ENCODE measurements at places on chromosomes 6 and 20. TPM values are rescaled to one million over a fixed set of nuclear protein-coding genes. Genes with fewer than 3 reads are reported as not detected.

- DNase-seq, result no peak
These were observed 504.0 kb upstream of the ARID1B start for GRCh38 chr6:156273065-156273711.

DNA sequence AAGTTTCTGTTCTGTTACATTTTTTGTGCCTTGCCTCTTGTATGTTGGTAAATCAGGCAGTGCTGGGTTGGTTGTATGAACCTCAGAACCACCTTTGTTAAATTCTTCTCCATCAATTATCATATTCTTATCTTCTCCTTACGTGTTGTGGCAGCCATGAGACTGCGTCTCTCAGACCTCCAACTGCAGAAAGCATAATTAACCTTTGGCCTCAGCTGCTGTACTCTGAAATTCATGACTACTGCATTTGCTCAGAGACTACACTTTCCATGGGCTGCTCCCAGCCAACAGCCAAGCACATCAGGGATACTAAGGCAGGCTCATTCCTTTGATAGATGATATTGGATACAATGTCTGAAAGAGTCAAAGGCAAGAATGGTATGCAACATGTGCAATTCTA, 15.1 kb upstream of the SNX3 start:
- no peak for DNase-seq

DNA sequence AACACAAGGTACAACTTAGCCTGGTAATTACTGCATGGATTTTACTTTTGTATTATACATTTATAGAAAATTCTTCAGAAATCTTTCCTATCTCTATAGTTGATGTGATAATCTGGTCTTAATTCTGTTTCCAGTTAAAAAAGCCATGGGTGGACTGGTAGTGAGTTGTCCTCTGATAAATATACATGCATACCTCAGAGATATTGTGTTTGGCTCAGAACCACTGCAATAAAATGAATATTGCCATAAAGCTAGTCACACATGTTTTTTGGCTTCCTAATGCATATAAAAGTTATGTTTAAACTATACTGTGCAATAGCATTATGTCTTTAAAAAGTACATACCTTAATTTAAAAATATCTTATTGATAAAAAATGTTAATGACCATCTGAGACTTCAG, 708.6 kb upstream of the MARCKS start:
- no peak for DNase-seq

- DNase-seq, result no peak
These were observed 144.7 kb upstream of the FBXL4 start for GRCh38 chr6:99092461-99092860.

- DNase-seq, result no peak
These were observed 295.2 kb downstream of the EPHA7 start for GRCh38 chr6:93124006-93124632.

DNA sequence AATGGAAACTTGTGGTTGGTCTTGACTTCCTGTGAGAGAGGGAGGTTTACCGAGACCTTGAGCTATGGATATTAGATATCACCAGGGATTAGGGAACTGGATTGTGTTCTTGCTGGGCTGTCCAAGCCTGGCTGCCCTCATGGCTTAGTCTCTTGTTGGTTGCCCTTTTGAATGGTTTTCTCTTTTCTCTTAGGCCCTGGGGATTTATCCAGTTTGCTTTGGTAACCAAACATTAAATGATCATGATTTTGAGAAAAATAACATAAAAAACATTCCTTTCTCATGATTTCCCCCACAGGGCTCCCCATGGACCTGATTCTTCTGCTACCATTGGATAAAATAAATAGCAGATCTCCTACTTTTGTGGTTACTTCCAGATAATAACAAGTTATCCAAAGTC, 306.4 kb upstream of the RNF217 start:
- DNase-seq, result no peak

DNA sequence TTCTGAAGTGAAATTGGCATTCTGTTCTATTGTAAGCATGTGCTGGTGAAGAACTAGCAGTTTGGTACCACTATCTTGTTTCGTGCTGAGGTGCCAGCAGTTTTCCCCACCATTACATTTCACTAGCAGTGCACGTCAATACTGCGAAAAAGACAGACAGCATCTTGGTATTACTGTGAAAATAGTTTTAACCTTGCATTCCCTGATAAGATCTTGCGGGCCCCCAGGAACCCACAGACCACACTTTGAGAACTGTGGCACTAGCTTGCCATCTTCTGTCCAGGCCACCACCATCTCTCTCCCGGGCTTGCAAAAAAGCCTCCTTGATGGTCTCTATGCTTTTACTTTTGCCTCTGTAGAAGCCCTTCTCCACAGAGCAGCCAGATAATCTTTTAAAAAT, 185.7 kb downstream of the BACH2 start:
- DNase-seq, result no peak

DNA sequence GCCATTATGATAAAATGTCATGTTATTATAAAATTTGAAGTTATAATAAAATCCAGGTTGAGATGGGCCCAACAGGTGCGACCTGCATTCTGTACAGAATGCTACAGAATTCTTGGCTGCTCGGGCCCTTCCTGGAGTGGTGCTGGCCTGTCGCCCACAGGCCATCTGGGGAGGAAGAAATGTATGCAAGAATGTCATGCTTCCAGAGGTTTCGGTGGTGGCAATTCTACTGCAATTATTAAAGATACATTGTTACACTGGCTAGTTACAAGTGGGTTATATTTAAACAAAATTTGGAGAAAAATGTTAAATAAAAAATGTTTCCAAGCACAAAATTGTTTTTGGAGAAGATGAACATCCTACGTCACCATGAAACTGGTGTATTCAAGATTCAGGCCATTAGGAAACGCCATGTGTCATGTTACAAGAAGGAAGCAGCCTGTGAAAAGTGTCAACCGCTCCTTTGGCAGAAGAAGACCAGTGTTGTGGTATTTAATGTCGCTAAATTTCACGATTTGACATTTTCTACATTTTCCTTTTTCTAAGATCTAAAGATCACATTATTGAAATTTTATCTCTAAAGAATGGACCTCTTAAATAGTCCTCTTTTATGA, 7.1 kb downstream of the RAMACL start:
- DNase-seq, result no peak

DNA sequence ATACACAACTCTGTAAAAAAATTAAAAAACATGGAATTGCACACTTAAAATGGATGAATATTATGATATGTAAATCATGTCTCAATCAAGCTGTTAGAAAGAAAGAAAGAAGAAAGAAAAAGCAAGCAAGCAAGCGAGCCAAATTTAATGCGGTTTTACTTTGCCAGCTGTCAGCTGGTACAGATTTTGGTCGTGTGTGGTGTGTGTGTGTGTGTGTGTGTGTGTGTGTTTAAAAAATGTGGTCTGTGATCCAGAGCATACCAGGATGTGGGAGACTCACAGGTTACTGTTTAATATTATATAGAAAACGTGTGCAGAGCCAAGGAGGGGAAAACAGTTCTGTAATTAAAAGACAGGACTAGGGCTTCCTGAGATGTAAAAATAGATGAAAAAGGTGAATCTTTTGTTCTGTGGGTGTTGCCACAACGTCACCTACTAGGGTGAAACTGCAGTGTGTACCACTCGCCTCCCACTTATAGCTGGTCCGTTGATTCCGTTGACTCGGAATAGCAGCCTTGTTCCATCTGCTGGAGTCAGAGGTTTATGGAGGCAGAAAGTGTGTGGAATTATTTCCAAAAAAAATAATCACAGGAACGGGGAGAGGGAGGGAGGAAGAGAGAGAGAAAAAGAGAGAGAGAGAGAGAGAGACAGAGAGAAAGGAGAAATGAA, 197.7 kb downstream of the BCAS1 start:
- DNase-seq, result no peak

DNA sequence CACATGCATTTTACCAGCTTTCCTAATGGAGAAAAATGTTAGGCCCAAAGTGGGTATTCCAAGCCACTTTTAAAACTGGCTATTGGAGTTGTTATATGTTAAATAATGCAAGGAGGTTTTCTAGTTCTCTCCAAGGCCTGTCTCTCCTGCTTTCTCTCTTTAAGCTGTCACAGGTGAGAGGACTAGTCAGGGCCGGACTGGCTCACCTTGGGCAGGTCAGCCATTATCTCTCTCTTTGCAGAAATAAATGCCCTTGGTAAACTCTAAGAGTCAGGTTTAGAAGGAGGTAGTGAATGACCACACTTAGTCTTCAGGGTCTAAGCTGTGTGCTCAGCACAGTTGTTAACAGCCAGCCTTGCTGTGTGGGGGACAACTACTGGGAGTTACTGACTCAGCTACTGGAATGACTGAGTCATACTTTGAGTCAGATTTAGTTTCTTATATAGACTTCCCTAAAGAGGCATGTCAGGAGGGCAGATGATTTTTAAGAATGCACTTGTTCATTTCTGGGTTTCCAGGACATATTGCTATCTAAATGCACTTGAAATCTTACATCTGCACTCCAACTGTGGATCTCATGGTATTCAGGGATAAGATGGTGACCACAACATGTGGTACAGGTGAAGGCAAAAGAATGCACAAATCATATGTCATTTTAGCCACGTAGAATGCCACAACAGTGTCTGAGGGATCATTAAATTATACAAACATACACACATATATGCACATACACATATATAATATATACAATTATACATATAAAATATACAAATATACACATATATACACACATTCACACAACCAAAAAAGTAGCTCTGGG, 719.4 kb downstream of the EPM2A start:
- DNase-seq, result peak; percentile 87

DNA sequence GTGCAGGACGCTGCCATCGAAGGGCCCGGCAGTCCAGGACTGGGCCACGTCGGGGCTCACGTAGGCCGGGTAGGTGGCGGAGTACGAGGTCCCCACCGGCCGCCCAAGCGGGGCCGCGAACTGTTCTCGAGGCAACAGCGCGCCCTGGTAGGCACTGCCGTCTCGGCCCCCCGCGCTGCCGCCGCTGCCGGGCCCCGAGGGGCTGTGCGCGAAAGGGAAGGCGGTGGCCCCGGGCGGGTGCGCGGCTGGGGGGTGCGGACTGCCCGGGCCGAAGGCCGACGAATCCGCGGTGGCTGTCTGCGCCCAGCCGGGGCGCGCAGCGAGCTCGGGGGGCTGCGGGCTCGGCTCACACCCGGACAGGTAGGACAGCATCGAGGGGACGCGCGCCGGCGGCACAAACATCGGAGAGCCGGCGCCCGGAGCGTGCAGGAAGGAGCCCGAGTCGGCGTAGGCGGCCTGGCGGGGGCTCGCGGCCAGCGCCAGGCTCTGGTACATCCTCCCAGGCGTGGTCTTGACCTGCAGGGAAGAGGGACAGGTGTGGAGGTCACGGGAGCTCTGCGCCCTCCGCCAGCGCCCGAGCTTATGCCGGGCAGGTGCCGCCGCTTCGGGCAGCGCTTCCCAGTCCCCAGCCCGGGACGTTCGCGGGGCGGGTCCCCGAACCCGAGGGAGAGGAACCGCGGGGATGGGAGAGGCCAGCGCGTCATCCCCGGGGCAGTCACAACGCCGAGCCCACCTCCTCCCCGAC, 596 bp downstream of the GATA5 start:
- no peak for DNase-seq

DNA sequence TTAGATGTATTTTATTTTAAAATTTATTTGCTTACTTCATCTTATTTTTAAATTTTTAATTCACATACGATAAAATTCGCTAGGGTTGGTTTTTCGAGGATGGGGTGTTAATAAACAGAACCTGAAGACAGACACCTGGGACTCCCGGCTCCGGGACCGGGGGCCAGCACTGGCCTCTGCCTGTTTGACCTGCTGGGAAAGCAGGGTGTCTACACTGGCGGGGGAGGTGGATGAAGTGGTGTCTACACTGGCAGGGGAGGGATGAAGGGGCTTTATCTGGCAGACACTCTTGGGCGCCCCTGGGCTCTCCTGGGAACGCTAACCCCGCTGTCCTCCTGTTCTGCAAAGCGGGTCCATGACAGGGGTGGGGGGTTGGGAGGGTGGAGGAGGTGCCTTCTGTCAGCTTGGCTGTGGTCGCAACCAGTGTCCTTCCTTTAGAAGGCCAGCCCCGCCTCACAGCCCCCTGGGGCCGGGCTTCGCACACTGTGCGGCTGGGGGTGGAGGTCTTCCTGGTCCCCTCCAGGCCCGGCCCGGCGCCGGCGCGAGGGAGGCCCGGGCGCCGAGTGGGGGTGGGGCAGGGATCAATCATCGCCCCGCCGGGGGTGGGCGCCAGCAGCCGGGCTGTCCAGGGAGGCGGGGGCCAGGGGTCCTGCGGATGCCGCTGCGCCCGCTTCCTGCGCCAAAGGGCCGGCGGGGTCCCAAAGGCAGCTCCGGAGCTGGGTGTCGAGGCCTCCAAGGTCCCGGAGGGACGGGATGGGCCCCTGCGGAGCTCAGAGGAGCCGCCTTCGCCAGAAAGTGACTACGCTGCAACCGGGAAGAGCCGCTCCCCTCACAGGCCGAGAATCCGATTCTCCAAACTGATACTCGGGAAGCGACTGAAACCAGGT, 1.8 kb downstream of the GATA5 start:
- DNase-seq, result no peak

DNA sequence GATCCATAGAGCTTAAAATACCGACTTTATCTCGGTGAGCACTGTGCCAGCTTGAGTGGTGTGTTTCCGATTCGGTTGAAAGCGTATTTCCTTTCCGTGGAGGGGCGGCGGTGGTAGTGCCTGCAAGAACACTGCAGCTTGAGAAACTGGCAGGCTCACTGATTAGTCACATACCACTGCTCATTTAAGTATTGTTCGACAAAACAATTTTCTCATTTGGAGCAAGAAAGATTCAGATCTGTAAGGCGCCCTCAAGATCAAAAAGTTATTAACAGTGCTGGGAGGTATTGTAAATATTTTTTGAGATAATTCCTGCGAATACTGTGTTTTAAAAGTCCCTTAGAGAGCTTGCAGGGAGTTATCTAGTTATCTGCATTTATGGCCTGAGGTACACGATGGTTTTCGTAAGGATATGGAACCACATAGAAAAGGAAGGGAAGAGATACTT, 1.3 kb downstream of the MAPK14 start:
- DNase-seq, result peak; percentile 54

- DNase-seq, result no peak
These were observed 36.8 kb downstream of the MYLIP start for GRCh38 chr6:16165641-16166040.

DNA sequence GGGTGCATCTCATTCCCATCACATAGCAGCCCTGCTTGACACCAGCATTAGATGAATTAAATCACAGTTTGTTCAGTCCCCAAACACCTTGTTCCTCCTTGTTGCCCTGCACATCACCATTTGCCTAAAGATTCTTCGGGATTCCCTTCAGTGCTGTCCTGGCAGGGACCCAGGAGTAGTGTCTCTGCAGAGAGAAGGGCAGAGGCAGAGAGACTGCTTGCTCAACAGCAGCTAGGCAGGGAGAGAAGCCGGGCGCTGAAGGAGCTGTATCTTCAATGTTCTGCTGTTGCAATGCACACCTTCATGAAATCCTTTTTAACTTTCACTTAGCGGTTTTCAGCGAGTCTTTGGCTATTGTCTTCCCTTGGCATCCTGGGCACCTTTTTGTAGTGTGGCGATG, 362.9 kb downstream of the FARS2 start:
- DNase-seq, result no peak

- no peak for DNase-seq
These were observed 83.1 kb upstream of the SLC24A3 start for GRCh38 chr20:19129306-19129705.

Gene TFAP2D
- not detected for total RNA-seq

Gene NRSN1
- total RNA-seq, result not detected

Gene NOL4L
- 31.4 TPM for total RNA-seq

Gene MYL9
- 58.5 TPM for total RNA-seq

Gene TCF21
- 0.33 TPM for total RNA-seq

Gene WFDC5
- total RNA-seq, result not detected

Gene PARD6B
- total RNA-seq, result 24.0 TPM

Gene KIFC1
- total RNA-seq, result 8.4 TPM
